ENCODE measurements at places on chromosomes 1 and 21.

DNA sequence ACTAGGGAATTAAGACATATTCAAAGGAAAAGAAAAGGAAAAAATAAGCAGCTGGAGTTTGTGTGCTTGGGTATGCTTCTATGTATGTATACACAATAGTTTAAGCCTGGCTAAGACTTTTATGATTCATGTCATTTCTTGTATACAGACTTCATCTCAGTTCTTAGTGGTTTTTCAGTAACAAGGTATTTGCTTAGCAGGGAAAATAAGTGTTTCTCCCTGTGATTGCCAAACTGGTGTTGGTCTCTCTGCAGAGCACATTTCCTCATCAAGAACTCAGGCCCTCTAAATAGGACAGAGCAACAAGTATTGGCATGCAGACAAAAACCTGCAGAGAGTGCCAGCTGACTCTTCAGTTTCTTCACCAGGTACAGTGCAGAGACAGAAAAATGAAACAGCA lies 484.4 kb upstream of the ZRANB2 start:
- DNase-seq = no peak

GRCh38 chr1:160112357-160112756 lies 3.2 kb upstream of the ATP1A2 start:
- DNase-seq = no peak

GRCh38 chr1:154404511-154404931 lies 622 bp upstream of the IL6R start:
- DNase-seq = no peak

DNA sequence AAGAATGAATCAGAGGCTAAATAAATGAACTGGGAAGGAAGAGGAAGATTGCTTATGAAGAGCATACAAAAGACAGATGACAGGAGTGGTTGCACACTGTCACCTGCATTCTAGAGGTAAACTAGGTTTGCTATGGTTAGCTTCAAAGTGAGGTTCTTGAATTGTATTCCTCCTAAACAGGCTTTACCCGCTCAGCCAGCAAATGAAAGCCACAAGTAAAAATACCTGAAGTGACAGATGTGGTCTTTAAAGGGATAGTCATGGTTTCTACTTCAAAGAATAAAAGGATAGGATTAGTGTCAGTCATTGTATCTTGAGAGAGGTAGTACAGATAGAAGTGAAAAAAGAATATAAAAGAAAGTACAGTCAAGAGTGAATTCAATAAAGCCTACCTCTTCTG lies 32.4 kb upstream of the PRDX6 start:
- DNase-seq = no peak

GRCh38 chr1:199909137-199909536 lies 118.4 kb upstream of the NR5A2 start:
- DNase-seq = no peak

DNA sequence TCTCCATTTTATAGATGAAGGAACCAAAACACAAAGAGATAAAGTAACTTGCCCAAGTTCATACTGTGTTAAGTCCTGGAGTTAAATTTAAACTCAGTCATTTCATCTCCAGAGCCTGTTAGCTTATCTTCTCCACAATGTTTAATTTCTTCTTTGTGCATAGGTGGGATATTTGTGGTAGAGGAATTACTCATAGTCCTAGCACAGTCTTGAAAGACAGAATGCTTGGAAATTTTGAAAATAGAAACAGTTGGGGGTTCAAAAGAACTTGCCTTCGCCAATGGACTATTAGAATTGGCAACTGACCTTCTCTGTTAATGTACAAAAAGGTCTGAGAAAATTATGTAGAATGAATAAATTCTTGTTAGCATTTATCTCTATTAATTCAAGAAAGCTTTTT lies 832.0 kb upstream of the PRMT6 start:
- no peak for DNase-seq

- no peak for DNase-seq
These were observed 2.1 kb downstream of the S100A1 start for GRCh38 chr1:153630384-153630783.

- DNase-seq = no peak
These were observed 15.4 kb downstream of the COL16A1 start for GRCh38 chr1:31688233-31688918.

DNA sequence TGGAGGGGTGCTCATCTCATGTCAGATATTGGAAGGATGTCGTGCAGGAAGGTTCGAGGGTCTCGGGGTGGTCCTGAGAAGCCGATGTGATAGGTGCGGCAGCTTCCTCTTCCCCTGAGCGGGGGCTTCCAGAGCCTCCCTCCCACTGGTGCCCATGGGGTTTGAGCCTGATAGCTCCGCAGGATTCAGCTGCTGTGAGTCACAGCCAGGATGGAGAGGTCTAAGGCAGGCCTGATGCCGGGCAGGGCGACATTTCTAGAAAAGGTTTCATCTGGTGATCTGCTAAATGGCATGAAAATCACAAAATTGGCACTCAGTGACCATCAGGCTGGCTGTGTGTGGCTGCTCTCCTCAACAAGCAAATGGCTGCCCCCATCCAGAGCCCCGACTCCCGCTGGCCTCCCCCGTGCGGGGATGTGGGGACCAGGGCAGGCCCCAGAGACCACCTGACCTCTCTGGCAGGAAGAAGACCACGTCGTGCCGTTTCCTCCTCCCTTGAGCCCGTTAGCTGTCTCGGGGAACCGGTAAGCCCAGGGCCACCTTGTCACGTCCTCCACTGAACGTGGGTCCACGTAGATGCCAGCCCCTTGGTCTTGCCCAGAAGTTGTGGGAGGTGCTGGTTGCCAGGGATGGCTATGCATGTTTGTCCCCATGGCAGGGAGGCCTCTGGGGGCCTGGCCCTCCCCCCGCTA lies 66.1 kb downstream of the SKI start:
- no peak for DNase-seq

- DNase-seq = no peak
These were observed 25.9 kb downstream of the UBE2U start for GRCh38 chr1:64229307-64229706.

DNA sequence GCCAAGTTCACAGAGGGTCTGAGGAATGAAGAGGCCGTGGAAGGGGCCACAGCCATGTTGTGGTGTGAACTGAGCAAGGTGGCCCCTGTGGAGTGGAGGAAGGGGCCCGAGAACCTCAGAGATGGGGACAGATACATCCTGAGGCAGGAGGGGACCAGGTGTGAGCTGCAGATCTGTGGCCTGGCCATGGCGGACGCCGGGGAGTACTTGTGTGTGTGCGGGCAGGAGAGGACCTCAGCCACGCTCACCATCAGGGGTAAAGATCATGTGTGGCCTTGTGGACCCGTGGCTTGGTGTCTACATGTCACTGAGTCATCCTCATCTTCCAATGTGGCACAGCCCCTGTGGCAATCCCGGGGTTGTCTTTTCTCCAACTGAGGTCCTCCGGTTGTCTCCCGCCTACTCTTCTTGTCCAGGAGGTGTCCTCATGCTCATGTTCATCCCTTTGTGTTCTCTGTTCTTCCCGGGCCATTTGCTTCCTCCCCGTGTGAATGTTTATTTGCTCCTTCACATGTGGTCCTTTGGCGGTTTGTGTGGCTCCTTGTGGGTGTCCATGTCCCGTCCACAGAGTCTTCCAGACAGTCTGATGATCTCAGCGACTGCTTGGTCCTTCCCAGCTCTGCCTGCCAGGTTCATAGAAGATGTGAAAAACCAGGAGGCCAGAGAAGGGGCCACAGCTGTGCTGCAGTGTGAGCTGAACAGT lies 84.2 kb downstream of the OBSCN start:
- no peak for DNase-seq

GRCh38 chr1:156677616-156678596 lies 699 bp upstream of the NES start:
- DNase-seq = peak; percentile 79

- peak; percentile 56 for DNase-seq
These were observed 554.1 kb upstream of the OLFM3 start for GRCh38 chr1:102550729-102551384.

DNA sequence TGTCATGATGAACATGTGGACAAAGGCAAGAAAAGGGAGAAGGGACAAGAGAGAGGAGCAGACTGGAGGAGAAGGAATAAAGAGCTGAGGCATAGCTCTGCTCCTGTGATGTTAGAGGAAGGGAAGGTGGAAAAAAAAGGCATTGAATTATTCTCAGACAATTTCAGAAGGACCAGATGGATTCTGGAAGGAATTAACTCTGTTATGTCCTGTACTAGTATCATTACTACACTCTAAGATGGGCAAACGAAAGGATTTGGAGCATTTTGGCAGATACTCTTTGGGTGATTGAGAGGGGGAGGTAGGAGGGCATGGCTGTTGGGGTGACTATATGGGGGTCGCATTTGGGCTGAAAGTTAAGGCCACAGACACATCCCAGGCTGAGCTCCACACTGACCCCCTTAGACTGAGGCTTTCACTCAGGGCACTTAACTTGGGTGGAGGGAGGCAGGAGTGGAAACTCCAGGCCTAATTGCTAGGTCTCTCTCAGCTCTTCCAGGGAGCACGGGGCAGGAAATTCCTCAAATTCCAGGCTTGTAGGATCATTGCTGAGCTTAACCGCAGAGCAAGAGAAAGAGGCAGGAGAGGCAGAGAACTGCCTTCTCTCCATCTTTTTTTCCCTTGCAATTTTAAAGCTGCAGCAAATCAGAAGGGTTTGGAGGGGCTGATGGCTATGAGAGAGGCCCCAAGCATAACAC lies 25.9 kb downstream of the KIRREL1 start:
- DNase-seq = no peak

GRCh38 chr1:226938903-226939437 lies 1.1 kb upstream of the COQ8A start:
- DNase-seq = peak; percentile 84

DNA sequence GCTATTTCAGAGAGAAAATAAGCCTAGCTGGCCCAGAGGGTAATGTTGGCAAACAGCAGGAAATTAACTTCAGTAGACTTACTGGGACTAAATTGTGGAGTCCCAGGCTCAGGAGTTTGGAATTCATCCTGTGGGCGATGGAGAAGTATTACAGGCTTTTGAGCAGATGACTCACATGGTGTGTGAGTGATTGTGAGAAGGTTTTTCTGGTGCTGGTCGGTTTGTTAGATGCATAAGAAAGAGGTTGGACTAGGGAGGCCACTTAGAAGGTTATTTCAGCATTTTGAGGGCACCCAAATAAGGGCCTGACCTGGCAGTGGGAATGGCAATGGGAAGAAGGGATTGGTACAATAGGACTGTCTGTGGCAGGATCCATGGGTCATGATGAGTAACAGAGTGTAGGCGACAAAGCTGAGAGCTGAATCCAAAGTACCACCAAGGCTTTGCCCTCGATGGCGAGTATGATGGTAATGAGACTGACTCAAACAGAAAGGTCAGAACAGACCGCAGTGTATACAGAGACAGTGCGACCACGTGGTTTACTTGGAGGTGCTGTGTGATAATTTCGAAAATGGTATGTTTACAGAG lies 69.2 kb upstream of the KIF26B start:
- DNase-seq = no peak

DNA sequence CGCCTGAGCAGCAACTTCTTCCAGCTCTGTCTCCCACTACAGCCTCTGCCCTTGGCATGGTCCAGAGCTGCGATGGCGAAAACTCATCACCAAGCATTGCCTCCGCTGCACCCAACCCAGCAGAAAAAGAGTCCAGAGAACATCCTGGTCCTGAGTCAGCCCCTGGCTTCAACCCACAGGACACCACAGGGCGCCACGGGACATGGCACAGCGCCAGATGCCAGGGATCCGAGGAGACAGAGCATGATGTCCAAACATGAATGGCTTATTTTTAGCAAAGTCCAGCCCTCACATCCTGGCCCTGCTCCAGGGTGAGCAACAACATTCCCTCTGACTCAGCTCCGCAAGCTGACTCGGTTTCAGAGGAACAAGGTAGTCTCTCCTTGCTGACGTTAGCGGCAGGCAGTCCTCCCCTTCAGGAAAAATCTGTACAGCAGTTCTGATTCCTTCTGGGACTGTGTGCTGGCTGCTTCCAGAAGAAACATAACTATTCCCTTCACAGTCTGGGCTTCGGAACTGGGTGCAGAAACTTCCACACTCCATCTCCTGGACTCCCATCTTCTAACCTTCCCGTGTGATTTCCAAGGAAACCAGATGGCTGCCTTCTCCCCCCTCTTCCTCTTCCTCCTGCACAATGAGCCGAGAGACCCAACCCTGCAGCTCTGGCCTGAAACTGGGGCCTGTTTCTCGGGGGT lies 131.3 kb downstream of the TOMM20 start:
- DNase-seq = no peak

DNA sequence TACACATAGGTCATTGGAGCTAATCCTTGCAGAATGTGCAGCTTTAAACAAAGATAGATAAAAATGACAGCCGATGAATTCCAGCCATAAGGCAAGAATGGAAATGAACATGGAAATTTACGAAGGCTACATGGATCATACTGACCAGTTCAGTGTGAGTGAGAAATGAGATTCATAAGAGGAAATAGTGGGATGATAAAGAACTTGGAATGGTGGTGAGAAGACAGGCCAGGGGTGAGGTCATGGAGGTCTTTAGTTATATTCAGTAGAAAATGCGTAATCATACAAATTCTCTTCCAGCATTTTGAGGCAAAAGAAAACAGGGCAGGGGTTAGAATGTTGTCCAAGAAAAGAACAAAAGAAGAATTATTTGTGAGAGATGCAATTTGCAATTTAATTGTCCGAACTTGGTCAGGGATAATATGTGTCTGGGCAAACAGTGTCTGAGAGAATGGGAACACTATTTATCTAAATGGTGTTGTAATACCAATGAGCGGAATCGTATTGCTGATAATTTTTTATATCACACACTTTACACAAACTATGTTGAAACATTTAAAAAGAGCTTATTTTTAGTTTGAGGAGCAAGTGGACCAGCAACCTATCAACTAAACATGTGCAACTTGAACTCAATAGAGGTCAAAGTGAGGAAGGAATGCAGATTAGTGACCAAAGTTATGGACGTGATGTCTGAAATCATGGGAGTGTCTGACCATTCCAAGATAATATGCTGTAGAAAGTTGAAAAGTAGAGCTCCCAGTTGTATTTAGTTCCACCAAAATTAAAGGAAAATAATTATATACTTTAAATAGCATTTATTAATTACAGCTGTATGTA lies 739.0 kb upstream of the NCAM2 start:
- DNase-seq = no peak

GRCh38 chr1:209531549-209531948 lies 52.0 kb upstream of the CAMK1G start:
- DNase-seq = no peak

DNA sequence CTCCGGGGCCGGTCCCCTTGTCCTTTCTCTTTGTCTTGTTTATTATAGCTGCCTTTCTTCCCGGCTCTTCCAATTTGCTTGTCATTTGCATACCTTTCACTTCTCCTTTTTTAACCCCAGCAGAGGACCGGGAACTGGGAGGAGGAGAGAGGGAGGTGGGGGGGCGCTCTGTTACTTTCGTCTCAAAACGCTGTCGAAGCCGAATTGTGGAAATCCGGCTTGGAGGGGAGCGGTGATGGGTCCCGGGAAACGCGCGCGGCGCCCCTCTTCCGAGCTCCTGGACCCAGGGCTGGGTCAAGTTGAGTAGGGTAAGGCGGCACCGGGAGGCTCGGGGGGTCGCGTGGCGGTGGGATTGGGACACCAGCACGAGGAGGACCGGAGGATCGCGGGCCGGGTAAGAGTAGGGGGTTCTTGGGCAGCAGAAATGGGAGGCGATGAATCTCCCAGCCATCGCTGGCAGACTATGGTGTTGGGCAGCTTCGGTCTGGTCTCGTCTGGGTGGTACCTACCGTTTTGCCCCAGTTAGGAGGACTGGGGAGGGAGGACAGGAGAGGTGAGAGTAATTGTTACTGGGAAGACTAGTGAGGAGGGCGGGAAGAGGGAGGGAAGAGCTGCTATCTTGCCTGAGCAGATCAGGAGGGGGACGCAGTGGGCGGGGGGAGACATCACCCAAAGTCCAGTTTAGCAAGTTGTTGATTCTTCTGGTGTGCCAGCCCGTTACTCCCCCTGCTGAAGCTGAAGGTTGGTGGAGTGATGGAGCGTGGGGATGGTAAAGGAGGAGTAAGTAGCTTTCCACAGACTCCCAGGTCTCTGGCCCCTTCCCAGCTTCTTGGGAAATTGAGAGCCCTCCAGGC lies 1.5 kb downstream of the PROX1 start:
- peak; percentile 66 for DNase-seq

- no peak for DNase-seq
These were observed 397.5 kb upstream of the PLXNA2 start for GRCh38 chr1:208641579-208642280.

Measured in KBM-7 (cell line).